ENCODE measurements at places on chromosomes 12 and 14.

DNA sequence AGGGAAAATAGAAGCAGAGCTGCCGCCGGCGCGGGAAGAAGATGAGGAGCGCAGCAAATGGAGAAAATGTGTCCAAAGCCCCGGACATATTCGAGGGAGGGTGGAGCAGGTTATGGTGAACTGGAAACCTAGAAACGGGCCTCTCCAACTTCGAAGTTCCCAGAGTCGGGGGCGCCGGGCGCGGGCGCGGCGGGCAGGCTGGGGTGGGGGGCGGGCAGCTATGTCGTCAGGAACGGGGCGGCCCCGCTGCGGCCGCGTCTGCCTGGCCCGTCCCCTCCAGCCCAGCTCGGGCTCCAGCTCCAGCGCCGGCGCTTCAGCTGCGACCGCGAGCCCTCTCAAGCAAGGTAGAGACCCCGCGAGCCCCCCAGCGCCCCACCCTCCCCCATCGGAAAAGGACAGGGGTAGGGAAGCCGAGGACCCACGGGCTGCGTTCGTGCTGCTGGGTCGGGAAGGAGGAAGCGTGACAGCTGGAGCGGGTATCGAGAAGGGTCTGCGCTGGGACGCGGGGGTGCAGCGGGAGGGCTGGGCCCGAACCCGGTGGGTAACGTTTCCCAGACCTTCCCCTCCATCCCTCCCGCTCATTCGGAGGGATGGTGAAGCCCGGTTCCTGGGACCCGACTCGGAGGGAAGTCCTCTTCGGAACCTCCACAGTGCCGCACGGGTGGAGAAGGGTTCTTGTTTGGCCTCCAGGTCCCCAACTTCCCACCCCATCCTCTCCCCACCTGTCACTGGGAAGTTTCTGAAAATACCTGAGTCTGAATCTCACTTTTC, 1.0 kb downstream of the DGKA start:
- no peak for DNase-seq

- DNase-seq, result no peak
Observed at GRCh38 chr14:53620890-53621289, 335.7 kb downstream of the BMP4 start.

DNA sequence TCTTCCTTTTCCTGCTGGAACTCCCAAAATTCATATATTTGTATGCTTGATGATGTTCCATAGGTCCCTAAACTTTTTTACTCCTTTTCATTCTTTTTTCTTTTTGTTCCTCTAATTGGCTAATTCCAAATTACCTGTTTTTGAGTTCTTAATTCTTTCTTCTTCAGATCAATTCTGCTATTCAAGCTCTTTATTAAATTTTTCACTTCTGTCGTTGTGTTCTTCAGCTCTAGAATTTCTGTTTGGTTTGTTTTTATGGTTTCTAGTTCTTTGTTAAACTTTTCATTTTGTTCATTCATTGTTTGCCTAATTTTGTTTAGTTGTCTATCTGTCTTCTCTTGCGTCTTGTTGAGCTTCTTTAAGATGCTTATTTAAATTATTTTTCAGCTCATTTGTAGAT, 154.8 kb downstream of the TPH2 start:
- no peak for DNase-seq

DNA sequence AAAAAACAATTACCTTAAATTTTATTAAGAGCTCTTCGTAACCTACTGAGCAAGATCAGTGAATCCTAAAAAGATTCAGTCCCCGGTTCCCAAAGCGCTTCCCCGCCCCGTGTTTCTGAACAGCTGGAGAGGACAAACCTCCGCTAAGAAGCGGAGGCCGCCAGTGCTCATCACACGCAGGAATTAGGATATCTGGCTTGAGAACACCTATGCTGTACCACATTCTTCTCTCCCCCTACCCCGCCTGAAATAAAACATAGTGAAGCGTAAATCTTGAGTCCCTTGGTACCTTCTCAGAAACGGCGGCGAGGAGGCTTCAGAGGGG, 774 bp upstream of the WDR20 start:
- no peak for DNase-seq

GRCh38 chr14:75274899-75275569, 3.6 kb upstream of the FOS start:
- DNase-seq, result peak; percentile 73
